ENCODE measurements at places on chromosomes 7 and 10.

DNA sequence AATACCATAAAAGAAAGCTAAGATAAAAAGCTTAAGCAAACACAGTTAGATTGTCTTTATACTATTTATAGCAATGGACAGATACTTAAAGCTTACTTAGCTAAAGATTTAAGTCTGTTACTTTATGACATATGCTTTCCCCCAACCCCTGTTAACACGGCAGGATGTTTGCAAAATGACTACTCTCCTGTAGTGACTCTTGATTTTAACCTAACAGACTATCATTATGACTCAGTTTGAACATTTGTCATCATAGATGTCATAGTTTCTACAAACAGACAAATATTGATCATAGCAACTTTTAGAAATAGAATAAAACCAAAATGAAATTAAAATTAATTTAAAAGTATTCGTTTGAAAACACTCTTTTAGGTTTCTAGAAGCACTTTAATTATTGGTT, 7.8 kb upstream of the COMMD3 start:
- DNase-seq = no peak

GRCh38 chr7:137032436-137032835, 164.0 kb downstream of the CHRM2 start:
- DNase-seq = no peak

DNA sequence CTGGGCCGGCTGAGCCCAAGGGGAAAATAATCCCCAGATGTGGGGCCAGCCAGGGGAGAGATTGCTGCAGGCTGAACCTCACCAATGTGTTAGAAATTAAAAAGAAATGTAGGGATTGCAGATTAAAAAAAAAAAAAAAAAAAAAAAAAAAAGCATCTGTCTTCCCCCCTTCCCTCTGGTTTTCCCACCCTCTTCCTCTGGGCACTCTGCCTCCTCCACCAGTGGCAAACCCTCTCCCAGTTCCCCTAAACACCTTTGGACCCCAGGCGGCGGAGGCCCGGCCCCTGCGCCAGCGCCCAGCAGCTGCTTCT, 7.1 kb downstream of the MNX1 start:
- DNase-seq = no peak

GRCh38 chr10:69479240-69480067, 28.2 kb downstream of the TSPAN15 start:
- no peak for DNase-seq

GRCh38 chr7:136847858-136848257, 20.6 kb upstream of the CHRM2 start:
- no peak for DNase-seq

DNA sequence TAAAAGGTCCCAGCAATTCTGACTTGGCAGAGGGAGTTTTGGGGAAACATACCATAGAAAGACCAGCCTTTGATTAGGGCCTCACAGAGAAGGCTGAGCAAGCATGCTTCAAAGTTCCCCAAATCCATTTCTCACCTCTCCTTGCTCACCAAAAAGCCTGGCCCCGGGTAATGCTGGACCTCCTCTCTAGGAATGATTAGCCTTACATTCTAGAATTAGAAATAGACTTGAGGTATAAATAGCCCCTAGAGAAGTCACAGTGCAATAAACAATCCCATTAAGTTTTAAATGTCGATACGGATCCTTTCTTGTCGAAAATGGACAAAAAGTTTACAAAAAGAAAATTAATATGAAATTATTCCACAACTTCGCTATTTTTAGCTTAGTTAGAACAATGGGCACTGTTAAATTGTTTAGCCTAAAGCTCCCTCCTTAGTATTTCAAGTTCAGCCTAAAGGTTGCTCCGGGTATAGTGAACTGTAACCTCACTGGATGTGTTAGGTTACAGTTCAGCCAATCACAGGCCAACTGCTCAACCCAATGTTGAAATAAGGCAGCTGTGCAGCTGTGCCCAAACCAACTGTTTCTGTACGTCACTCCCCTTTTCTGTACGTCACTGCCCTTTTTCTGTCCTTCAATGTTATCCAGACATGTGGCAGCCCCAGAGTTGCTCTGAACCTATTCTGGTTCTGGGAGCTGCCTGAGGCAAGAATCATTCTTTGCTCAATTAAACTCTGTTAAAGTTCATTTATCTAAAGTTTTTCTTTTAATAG, 7.9 kb upstream of the GSDME start:
- no peak for DNase-seq

- DNase-seq = no peak
Measured at GRCh38 chr10:21230219-21230618, 295.3 kb downstream of the SKIDA1 start.

DNA sequence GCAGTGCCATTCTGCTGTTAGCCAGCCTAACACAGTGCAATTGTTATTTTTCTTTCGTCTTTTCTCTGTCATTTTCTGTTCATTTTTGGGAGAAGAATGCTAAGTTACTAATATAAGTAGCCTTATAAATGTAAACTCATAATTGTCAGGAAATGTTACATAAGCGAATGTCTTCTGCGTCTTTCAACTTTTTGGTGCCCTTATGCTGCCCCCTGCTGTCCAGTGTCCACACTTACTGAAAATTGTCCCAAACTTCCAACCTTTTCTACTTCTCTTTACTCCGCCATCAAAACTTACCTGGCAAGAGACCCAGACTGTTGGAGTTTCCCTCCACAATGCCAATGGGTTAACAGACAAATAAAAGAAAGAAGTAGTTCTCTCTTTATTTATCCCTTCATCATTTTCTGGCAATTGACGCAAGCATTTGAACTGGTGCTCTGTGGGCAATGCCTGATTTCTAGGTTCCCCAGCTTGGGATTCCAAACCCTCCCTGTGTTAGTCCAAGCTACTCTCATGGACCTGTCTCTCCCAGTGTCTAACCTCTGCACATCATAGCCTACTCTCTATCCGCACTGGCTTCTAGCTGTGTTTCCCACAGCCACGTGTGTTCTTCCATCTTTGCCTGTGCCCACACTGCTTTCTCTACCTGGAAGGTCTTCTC, 21.0 kb upstream of the EPC1 start:
- DNase-seq = peak; percentile 29

DNA sequence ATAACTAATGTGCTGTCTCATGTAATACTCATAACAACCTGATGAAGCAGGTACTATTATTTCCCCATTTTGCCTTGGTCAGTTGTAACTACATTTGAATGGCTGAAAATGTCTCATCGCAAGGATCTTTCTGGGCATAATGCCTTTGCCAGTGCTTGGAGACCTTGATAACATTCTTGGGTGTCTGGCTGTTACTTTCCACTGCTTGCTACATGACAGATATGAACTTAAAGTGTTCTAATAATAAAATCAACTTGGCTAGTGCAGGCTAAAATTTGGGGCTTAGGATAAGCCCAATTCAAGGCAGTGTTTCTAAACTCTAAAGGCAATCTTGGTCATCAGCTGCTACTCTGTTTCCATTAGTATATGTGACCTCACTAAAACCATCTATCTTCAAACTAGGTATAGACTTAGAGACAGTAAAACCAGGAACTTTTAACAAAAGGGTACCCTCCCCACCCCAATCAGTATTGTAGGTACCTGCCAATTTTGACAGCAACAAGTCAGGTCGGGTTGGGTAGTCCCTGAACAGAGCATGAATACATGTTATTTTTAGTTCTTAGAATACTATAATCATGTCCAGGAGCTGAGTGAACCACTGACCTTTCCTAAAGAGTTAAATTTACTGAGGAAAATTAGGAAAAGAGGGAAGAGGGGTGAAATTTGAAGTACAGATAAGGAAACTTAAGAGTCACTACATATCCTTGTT, 68.2 kb upstream of the AHR start:
- DNase-seq = no peak

GRCh38 chr10:130455791-130456190, 319.6 kb downstream of the GLRX3 start:
- no peak for DNase-seq

GRCh38 chr7:149869867-149870266, 3.9 kb upstream of the ATP6V0E2 start:
- no peak for DNase-seq

- no peak for DNase-seq
Measured at GRCh38 chr10:21929070-21929469, 74.5 kb downstream of the DNAJC1 start.

DNA sequence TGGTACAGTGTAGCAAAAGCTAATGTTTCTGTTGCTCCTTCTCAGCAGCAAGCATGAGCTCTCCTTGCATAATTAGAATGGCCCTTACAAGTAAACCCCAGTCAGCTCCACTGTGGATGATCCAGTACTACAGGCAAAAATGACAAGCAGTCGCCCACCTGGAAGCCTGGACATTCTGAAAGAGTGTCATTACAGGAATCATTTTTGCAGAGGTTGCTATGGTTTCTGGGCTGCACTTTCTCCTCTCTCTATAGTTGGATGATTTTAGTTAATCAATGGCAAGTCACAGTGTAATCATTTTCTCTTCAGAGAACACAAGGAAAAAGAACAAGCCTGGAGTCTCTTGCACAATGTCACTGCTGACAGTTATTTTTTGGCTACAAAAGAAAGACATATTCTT, 102.9 kb upstream of the MYO3A start:
- no peak for DNase-seq

DNA sequence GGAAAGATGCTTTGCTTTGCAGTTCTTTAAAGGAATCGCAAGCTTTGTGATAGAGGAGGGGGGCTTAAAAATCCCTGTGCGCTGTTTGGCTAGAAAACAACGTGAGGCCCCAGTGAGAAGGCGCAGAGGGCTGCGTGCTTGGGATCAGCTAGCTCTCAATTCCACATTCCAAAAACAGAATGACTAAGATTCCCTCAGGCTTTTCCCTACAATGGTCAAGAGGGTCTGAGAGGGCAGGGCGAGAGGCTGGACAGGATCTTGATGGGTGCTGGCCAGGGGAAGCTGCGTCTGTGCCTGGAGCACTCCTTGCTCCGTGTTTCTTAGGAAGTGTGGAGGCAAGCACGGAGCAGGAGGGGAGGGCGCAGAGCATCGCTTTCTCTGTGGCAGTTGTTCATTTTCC, 72.1 kb upstream of the INHBA start:
- no peak for DNase-seq

DNA sequence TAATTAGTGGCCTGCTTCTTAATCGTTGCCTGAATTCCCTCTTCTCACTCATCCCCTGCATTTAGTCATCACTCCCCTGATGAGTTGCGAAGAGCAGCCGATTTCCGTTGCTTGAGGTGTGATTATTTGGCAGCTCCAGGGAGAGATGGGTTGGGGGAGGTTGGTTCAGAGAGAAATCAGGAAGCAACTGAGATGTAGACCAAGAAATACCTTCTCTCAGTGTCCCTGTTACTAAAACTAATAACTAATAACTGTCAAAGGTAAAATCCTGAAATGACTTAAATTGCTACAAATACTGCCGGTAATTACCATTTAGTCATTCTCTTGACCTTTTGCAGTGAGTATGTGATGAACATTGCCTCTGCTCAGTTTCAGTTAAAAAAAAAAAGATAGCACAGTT, 76.9 kb downstream of the ELMO1 start:
- DNase-seq = no peak

GRCh38 chr10:129728905-129729795, 234.9 kb downstream of the EBF3 start:
- no peak for DNase-seq

DNA sequence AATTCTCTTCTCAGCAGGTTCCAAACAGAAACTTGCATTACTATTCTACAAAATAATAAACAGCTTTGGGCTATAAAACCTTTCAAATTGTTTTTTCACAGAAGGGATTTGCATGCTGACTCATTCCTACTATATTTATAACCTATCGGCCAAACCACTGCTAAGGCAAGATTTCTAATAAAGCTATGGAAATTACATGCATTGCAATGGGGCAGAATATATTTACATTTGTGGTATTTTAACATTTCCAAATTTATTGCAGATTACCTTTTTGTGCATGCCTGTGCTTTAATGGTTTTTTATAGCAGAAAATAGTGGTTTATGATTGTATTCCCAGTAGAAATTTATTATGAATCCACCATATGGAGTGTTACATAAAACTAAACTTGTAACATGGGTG, 69.0 kb upstream of the NPVF start:
- DNase-seq = no peak

- DNase-seq = no peak
Measured at GRCh38 chr7:95716357-95717122, 55.8 kb upstream of the DYNC1I1 start.

DNA sequence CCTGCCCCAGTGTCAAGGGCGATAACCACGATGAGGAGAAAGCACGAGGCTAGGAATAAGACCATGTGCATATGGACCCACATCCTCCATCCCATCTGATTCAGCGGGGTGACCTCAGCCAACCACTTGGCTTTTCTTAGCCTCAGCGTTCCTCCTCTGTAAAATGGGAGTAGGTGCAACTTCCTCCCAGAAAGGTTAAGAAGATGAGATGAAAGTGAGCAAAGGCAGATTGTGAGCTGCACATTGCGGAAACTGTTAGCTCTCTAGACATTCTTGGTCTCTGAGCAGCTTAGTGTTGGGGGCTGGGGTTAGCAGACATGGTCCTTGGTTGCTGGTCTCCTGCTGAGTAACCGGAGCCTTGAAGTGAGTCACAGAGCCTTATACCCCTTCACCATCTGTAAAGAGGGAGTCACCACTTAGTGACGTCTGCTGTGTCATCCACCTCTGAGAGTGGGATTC, 497.3 kb upstream of the GALNT17 start:
- DNase-seq = no peak

GRCh38 chr10:26544932-26545331, 106.8 kb downstream of the APBB1IP start:
- no peak for DNase-seq

DNA sequence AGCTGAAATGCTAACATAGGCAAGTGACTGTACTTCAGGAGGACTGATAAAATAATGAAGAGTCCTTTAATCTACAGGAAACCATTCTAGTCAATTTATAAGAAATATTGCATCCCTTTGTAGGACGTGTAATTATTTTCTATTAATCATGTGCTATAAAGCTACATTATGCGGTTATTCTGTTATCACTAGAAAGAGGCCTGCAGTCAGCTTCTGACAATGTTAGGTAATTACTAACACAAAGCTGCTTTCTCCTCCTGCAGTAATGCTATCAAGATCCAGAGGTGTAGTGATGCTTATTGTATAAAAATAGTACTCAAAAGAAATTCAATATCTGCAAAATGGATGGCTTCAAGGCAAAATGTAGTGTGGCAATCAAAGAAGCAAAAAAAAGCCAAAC, 191.1 kb downstream of the SKAP2 start:
- no peak for DNase-seq

Measured in amygdala (tissue), 56 donors.